Activated gamma-delta T cell treated with anti-CD3 and anti-CD28 coated beads, Interleukin-2, amount 50 U/mL, for 16 hours (primary cell): ENCODE measurements at places on chromosomes 6 and 20.

DNA sequence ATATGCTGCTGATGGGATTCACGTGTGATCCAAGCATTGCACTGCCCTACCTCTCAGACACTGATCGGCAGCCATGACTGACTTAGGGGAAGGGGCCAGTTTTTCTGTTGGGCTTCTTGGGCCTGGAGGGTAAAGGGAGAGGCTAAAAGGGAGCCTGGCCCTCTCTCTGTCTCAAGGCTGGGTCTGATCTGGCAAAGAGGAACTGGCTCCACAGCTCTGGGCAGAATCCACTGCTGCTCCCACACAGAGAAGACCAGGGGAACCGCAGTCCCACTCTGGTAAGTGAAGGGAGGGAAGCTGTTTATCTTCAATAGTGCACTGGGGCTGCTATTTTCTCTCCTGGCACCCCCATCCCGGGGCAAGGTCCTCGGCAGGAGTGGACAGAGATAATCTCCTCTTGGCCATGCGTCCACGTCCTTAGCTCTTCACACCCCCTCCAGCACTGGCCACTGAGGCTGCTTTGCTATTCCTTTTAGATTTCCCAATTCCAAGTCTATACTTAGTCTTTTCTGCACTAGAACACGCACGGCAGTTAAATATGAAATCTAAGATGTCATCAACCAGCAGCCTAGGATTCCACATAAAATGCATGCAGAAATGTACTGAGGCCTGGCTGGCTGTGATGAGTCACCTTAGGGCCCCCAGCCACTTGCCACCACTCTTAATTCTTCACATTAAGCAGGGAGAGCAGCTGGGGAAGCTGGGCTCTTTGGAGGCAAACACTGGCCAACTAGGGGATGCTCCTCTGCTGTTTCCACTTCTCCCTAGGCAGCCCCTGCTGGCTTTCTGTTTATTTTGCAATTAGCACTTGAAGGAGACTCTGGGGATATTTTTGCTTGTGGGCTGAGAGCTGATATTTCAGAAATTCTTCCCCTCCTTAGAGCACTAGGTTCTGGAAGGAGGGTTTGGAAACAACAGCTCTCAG is 87.8 kb upstream of the ARMC2 start:
- no peak for DNase-seq

DNA sequence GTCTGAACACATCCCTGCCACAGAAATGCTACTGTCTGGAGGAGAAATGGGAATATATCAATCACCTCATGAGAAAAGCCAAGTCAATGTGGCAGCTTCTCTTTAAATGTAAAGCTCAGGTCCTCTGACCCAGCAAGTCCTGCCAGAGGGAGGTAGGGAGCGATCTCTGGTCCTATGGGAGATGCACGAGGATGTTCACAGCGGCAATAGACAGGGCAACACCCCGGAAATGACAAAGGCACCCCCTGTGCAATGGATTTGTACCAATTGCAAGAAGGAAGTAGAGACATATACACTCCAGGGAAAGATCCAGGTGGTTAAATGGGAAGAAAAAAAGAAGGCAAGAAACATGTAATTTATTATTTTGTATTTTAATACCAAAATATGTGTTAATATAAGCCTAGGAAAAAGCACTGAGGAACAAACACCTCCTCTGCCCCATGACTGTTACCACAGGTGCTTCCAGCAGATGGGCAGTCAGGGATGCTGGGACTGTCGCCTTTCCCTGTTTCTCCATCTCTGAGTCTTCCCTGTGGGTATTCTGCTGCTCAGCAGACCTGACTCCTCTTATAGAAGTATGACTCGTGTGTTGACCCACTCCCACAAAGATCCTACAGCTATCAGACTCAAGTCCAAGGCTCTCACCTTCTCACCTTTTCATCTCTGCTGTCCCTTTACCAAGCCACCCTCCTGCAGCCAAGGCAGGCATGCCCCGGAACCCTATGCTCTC is 20.8 kb downstream of the ATP9A start:
- no peak for DNase-seq

DNA sequence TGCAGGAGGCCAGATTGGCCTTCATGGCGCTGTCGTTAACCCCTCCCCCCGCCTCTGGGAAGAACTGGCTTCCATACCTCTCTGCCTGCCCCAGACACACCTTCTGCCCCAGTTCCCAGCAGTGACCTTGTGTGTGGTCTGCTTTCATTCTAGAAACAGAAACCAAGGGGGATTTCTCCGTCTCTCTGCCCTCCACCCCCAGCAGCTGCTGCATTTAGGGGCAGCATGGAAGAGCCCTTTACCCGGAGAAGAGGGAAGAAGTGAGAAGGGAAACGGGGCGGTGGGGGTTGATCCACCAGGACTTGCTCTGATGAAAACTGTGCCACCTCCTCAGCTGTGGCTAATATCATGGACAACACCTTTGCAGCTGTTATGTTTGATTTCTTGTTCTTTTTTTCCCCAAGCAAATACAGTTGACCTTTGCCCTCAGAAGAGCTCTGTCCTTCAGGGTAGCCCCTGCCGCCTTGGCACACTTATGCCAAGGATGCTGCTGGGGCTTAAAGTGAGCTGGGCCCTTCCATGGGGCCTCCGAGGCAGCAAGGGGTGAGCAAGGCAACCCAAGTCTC is 6.1 kb downstream of the GLP1R start:
- DNase-seq, result no peak

DNA sequence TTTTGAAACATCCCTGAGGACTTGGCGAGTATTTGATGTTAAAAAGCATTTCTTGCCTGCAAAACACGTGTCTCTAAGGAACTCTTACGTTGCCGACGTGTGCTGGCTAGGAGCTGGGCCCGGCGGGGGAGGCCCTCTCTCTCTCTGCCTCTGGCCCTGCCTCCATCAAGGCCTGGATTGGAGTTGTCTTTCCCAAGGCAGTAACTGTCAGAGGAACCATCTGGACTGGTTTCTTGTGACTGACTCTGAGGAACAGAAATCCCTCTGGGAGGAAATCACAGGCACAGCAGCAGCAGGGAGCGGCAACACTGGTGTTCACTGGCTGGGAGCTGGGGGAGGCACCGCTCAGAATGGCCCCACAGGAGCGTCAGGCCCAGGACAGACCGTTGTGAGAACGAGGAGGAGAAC is 244.2 kb downstream of the NRN1 start:
- DNase-seq, result no peak

DNA sequence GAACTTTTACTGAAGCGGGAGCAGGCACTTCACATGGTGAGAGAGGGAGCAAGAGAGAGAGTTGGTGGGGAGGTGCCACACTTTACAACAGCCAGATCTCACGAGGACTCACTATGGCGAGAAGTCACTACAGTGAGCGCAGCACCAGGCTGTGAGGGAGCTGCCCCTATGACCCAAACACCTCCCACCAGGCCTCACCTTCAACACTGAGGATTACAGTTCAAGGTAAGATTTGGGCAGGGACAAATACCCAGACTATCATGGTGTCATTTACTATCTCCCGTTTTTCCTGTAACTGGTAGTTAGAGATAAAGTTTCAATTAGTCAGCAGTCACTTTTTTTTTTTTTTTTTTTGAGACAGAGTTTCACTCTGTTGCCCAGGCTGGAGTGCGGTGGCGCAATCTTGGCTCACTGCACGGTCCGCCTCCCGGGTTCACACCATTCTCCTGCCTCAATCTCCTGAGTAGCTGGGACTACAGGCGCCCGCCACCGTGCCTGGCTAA is 7.8 kb downstream of the RBCK1 start:
- DNase-seq, result no peak

- no peak for DNase-seq
These were observed 77.6 kb upstream of the PMEPA1 start for GRCh38 chr20:57787151-57787989.

GRCh38 chr6:135066397-135066796 is 11.8 kb upstream of the HBS1L start:
- no peak for DNase-seq

DNA sequence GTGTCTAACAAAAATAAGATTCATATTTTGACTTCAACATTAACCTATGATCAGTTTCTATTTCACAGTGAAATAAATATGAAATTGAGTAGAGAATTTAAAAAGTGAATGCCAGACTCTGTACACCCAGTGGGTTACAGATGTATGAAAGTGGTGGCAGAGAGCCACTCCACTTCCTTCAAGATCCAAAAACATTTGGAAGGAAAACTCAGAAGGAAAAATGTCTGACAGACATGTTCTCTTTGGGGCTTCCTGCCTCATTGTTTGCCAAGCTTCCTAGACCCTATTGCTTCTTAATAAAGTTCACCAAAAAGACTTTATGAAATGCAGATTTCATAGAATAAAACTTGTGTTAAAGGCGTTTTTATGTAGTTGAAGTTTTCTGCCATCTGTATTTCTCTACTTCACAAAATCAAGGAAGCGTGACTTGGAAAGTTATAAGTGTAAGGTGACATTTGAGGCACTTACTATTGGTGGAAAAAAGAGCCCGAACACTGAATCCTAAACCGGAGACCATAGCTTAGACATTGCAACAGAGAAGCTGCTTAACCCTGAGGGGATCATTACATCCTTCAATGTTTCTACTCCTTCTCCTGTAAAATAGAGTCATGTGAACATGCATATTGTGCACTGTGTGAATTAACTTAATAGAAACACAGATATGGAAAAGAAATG is 12.8 kb downstream of the HMGCLL1 start:
- DNase-seq, result no peak

DNA sequence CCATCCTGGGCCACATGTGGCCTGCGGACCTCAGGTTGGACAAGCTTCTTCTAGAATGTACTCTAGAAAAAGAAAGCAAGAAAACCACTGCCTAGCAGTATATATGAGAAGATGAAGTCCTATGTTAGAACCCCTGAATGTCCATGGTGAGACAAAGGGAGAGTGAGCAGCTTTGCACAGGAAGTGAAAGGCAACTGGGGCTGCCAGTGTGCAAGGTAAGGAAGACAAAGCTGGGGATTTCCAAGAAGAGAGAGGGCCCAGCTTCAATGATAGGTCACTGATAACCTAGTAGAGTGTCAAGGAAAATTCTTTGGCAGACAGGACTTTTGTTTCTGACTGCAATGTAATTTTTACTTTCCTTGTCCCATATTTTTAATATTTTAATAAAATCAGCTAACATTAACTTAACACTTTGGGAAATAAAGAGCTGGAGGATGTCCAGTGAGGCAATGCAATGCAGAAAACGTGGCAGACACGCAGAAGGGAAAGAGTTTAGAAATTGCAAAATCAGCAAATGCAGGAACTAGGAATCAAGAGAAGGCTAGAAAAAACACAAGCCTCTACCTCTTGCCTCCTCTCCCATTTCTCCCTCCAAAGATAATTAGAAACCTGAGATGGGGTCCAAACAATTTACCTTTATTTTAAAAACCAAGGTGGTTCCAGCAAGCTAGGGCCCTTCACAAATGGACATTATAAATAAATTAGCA is 47.4 kb downstream of the CYP39A1 start:
- DNase-seq, result no peak

- no peak for DNase-seq
These were observed 186.2 kb downstream of the FOXC1 start for GRCh38 chr6:1795910-1796309.

DNA sequence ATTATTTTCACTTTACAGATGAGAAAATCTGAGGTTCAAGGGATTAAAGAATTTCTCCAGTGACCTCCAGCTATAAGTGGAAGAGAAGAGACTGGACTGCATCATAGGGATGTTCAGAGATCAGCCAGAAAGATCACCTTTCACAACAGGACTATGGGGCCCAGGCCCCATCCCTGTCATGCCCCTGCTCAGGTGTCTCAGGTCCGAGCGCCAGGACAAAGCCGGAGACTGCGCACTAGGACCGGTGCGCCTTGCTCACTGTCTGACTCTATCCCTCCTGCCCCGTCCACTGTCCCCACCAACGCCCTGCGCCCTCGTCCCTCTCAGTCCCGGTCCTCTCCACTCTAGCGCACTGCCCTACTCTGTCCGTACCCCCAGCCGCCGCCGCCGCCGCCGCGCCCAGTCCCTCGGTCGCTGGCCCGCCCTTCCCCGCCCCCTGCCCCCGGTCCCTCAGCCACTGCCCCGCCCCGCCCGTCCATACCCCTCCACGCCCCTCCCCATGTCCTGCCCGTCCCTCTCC is 521 bp upstream of the RAD21L1 start:
- no peak for DNase-seq

GRCh38 chr6:153073841-153074240 is 57.2 kb downstream of the RGS17 start:
- DNase-seq, result no peak

DNA sequence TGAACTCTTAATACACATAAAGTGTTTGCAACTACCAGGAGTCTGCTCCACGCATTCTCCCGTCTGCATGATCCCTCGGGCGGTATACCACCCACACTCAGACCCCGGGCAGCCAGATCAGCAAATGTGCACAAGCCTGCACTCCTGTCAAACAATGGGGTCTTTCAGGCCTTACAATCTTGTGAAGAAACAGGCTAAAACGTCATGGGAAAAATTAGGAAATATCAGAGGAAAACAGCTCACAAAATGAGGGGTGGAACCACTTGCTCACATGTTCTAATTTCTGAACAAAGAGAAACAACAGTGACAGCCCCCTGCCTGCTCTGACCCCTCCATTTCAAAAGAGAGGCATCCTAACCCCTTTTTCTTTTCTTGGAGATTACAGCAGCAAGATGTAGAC is 69.4 kb downstream of the BACH2 start:
- no peak for DNase-seq

- DNase-seq, result no peak
These were observed 186.8 kb downstream of the UBE3D start for GRCh38 chr6:82878812-82879211.

DNA sequence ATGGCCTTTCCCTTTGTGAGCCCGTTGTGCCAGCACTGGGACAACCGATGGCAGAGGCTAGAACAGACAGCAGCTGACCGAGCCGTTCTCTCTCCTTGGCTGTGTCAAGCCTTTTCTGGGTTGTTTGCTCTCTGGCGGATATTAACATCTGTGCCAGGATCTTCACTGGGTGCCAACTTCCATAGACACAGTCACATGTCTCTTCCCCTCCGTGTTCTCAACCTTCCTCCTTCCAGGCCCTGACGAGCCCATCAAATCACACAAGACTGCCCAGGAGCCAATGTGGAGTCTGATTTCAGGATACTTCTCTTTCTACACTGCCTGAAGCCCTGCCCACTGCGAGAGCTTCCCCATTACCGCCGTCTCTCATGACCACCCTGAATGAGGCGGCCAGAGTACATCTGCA is 111.0 kb upstream of the RALGAPA2 start:
- DNase-seq, result no peak
